Upper lobe of right lung (tissue), 1 donor: ENCODE measurements at places on chromosomes 2 and 18. TPM values are rescaled to one million over a fixed set of nuclear protein-coding genes. Genes with fewer than 3 reads are reported as not detected.

GRCh38 chr2:224492531-224492930 is 90.6 kb upstream of the FAM124B start:
- DNase-seq = no peak

The COL4A3 gene
- total RNA-seq = 46.4 TPM

The NPHP1 gene
- total RNA-seq = 4.1 TPM

DNA sequence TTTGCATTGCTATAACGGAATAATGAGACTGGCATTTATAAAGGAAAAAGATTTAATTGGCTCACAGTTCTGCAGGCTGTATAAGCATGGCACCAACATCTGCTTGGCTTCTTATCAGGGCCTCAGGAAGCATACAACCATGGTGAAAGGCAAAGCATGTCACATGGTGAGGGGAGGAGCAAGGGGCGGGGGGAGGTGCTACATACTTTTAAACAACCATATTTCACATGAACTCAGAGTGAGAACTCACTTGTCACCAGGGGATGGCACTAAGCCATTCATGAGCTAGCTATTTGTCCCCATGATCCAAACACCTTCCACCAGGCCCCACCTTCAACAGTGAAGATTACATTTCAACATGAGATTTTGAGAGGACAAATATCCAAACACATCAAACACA is 188.7 kb downstream of the MBD5 start:
- no peak for DNase-seq

- no peak for DNase-seq
These were observed at the start of gene TRIM54 for GRCh38 chr2:27281855-27282559. TSS of gene TRIM54 (plus strand) at chr2:27282429. CDS start at chr2:27282732, 303 bp downstream.

GRCh38 chr2:84495539-84496146 is 20.7 kb upstream of the DNAH6 start:
- DNase-seq = no peak

The EPHA4 gene
- 31.9 TPM for total RNA-seq

- no peak for DNase-seq
These were observed 171.1 kb downstream of the CCDC102B start for GRCh38 chr18:68969027-68969426.

- no peak for DNase-seq
These were observed 404.6 kb upstream of the CWC22 start for GRCh38 chr2:180411661-180412060.

DNA sequence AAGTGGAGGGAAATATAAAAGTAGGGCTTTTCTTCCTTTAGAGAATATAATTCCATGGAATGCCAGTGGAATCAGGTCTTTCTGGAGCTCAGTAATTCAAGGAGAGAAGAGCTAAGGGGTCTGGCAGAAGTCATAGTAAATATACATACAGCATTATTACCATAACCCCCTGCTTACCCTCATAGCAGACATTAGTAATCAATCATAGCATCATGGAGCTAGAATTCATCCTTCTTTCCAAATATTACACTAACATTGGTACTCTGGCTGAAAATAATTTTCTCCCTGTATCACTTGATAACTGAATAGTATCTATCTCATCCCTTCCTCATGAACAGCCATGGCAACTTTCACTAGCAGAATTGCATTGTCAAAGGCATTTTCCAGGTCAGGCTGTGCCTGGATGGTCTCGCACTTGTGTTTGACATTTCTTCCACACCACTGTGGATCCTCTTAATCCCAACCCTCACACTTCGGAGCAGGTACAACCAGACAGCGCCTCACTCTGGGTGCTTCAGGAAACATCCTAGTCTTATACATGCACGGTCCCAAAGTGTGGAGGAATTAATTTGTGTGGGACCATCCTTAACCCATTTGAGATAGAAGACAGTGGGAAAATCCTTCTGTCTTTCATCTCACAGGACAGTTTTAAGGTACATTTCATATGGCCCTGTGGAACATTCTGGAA is 84.2 kb upstream of the SEC11C start:
- DNase-seq = no peak

The LDLRAD4 gene
- 18.4 TPM for total RNA-seq

- DNase-seq = no peak
These were observed 1459.8 kb upstream of the ACVR2A start for GRCh38 chr2:146385031-146385430.

The GRB14 gene
- 8.9 TPM for total RNA-seq

GRCh38 chr2:67918471-67918870 is 144.3 kb downstream of the C1D start:
- DNase-seq = no peak

The SCN7A gene
- 97.1 TPM for total RNA-seq

GRCh38 chr2:145058457-145058856 is 538.5 kb upstream of the ZEB2 start:
- DNase-seq = no peak

The PARD6G gene
- 6.5 TPM for total RNA-seq

The EFR3B gene
- 10.7 TPM for total RNA-seq

The ANKRD30BL gene
- not detected for total RNA-seq

- no peak for DNase-seq
These were observed 102.2 kb downstream of the PDE1A start for GRCh38 chr2:182324665-182325064.

GRCh38 chr2:221818616-221819320 is 246.7 kb upstream of the EPHA4 start:
- no peak for DNase-seq

DNA sequence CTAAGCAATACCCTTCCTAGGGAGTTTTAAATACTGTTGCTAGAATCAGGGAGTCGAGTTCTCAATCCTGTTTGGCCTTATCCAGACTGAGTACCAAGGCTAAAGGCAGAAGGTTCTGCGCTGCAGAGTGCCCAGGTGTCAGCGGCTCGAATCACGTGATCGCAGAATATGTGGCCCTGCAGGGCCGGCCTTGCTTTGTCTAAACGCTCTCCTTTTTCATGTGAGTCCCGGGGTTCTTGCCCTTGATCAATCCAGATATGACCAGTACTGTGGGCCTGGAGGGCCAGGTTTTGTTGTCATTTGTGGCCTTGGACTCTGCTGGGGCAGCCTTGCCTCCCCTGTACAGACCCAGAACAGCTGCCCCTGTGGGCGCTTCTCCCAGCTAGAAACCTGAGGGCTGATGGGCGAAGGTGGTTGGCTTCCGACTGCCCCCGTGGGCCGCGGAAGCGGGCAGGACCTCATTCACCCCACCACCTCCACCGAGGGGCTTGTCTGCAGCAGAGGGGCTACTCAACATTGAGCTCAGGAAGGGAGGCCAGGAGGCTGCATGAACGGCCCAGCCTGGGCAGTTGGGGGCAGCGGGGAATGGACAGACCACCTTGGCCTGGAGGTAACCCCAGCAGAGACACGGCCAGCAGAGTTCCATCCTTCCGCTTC is 225.0 kb downstream of the ALPK2 start:
- no peak for DNase-seq

DNA sequence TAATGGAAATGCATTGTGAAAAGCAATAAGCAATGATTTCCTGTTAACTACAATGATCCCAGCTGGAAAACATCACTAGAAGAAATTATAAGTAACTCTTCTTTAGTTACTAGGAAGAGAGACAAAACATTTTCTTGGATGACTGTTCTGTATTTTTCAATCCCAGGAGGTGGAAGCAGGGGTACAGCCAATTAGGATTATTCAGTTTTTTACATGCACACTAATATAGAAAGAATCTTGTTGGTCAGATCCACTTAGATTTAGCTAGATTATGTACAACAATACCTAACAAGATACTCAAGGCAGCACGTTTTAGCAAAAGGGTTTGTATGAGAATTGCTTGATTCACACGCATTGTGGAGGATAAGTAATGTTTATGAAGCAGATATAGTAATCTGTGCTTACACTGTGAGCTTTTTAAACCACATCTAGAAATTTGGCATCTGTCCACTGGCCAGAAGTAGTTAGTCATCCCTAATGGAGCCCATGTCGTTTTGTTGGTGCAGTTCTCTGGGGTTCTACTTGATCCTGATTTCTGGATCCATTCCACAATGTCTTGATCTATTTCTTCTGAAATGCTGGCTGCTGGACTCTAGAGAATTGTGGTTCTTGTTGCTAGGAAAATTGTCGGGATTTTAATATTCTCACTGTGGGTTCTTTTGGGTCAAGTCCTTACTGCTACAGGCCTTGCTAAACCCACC is 199.7 kb downstream of the ADCYAP1 start:
- no peak for DNase-seq

DNA sequence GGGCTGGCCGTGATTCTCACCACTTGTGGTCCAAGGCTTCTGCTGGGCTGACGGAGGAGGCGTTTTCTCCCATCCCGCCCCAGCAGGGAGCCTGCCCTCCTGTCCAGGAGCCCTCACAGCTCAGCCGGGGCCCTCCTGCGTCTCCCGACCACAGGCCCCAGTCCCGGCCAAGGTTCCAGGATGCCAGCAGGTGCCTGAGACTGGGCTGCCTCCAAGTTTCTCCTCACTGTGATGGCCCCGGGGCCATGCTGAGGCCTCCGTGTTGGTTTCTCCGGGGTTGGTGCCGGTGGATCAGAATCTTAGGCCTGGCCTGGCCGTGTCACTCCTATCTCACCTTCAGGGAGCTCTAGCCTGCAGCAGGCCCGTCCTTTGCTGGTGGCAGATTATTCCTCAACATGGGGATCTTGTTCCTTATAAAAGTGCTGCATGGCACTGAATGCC is 5.9 kb downstream of the KCNG2 start:
- DNase-seq = peak; percentile 49

- DNase-seq = no peak
These were observed 75.8 kb upstream of the SLC1A4 start for GRCh38 chr2:64913357-64913869.

DNA sequence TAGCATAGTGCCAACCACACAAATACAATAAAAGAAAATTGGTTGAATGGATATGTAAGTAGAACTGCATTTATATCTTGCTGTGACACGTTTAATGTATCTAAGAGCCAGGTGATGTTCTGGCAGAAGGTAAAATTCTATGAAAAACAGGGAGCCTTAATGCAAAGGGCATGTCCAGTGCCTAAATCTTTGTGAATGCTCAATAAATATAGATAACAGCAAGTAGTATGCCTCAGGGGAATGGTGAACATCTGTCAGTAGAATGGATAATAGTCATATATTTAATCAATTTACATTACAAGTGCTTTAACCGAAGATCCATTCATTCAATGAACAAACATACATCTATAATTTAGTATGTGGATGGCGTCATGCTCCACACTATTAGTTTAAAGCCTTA is 43.7 kb upstream of the NYAP2 start:
- DNase-seq = no peak

The IL1A gene
- 1.9 TPM for total RNA-seq

The CPLX4 gene
- not detected for total RNA-seq

The FBXO11 gene
- 69.3 TPM for total RNA-seq

DNA sequence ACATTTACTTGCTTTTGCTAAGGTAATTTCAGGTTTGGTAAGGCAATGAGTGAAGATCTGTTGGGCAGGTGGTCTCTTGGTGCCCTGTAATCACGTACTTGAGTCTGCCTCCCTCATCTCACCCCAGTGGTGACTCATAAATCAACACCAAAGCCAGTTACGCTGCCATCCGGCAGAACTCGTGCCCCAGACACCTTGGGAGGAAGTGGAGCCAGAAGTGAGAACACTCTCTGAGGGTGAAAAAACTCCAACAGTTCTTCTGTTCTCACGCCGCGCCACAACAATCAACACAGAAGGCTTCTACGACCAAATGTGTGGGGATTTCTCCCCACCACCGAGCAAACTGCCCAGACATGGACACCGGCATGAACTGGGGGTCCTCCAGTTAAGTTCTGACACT is 206.2 kb downstream of the ARL4C start:
- DNase-seq = no peak

GRCh38 chr2:65456064-65456463 is 23.7 kb upstream of the SPRED2 start:
- no peak for DNase-seq

The ZNF804A gene
- 0.78 TPM for total RNA-seq
